AG10803 (cell line): ENCODE measurements at places on chromosomes 2 and 18.

DNA sequence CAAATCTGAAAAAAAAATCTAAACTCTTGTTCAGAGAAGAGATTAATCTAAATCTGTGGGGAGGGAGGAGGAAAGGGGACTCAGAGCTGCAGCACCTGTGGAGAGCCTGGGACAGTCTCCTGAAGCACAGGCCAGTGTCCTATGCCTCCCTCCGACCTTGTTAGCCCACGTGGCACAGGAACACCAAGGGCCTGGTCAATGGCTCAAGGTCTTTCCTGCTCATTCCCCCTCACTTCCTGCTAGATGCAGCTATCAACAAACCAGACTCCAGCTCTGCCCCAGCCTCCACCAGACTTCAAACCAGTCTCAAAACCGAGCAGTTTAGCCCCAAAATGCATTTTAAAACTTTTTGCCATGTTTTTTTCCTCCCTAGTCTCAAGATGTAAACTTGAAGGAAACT is 20.1 kb upstream of the SULT1C3 start:
- DNase-seq = no peak

GRCh38 chr2:16671760-16672159 is 6.1 kb upstream of the CYRIA start:
- no peak for DNase-seq

DNA sequence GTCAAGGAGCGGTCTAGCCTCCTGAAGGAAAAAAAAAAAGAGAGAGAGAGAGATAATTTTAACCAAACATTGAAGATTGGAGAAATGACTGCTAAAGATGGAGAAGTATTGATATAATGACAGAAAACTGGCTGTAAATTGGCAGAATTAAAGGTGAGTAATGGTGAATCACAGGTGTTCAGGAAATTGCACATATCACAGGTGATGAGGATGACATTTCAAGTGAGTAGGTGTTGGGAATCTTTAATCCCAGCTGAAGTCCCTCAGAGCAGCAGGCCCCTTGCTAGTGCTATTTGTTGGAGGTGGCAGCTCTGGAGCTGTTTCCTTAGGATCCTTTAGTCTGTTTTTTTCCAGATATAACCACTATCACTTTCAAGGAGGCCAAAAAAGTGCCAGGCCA is 678.4 kb upstream of the VRK2 start:
- DNase-seq = no peak

DNA sequence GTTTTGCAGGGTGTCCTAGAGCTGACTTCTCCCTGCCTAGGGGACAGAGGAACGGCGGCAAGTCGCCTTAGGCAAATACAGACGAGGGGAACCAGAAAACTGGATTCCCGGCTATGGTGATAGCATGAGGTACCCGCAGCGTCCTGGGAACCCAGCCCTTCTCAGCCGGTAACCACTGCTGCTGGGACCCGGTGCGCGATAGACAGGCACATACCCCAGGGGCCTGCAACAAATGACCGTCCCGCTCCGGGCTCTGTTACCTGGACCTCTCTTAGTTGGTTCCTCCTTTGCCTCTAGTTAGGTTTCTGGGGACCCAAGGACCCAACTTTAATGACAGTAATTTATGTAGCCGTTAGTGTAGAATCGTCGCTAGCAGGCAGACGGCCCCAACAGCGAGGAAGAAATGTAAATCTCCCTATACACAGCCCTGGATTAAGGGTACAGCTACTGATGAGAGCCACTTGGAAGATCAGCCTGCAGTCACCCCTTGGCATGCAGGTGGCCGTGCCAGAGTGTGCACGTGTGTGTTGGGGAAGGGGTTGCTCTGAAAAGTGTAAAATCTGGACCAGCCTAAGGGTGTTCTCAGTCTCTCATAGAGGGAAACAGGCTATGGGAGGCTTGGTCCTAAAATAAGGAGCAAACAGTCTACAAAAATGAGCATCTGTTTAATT is 819 bp upstream of the SERPINE2 start:
- DNase-seq = no peak

GRCh38 chr2:127054996-127055785 is 51.8 kb downstream of the BIN1 start:
- no peak for DNase-seq

DNA sequence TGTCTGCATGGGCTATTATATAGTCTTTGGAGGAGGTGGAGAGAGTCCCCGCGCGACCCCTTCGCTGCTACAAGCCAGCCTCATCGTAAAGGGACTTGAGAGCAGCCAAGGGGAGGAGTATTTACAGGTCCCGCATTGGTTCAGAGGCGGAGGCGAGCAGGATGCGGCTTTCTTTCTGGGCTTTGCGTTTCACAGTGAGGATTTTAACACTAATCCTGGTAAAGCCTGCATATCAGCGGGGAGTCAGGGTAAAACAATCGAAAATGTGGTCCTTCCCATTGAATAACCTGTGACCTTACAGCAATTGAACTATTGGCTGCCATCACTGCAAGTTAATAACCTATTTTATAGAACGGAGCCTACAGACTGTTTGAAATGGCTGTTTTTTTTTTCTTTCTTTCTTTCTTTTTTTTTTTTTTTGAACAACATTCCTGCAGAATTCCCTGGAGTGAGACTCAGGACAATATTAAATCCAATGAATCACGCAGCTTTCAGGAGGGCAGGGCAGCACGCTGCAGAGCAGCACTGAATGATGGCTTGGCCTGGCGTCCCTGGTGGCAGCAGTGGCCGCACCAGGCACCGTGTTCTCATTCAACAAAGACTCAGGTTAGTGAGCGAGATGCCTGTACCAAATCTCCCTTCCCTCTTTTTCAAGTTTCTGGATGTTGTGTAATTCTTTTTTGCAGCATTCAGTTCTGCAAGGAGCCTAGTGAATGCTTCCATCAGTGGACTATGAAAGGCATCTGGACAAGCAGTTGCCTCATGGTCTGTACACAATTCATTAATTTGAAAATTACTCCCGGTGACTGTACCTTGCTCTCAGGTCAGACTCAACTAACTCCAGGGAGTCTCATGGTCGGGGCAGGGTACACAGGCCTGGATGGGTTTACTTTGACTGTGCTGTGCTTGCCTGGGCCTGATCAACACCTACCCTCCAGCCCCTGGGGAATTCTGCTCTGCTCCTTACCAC is 19.8 kb downstream of the SMIM21 start:
- peak; percentile 57 for DNase-seq

- no peak for DNase-seq
These were observed 522.3 kb downstream of the EIPR1 start for GRCh38 chr2:2855297-2855696.

- no peak for DNase-seq
These were observed 463 bp upstream of the ALPP start for GRCh38 chr2:232377841-232378734.

DNA sequence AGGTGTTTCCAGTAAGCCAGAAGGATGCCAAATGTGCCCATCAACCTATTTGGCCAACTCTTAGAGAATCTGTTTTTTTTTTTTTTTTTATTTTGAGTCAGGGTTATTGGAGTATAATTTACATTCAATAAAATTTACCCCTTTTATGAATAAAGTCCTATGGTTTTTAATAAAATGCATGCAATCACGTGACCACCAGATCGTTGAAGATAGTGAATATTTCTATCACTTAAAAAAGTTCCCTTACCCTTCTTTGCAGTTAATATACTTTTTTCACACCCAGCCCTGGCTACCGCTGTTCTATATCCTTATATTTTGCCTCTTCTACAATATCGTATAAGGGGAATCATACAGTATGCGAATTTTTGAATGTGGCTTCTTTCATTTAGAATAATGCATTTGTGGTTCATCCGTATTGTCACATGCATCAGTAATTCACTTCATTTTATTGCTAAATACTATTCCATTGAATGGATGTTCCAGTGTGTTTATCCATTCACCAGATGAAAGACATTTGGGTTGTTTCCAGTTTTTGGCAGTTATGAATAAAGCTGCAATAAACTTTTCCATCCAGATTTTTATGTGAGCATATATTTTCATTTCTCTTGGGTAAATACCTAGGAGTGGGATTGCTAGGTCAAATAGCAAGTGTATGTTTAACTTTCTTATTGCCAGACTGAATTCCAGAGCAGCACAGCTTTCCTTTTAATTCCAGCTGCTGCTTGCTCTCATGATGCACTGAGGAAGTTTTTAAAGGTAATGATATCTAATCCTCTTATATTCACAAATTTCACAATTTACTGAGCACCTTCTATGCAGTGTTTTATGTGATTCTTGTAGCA is 156.3 kb upstream of the NT5C1B start:
- DNase-seq = no peak

- DNase-seq = no peak
These were observed 23.4 kb downstream of the MROH2A start for GRCh38 chr2:233801357-233802131.

GRCh38 chr2:11060376-11061169 is 94.7 kb upstream of the SLC66A3 start:
- no peak for DNase-seq

DNA sequence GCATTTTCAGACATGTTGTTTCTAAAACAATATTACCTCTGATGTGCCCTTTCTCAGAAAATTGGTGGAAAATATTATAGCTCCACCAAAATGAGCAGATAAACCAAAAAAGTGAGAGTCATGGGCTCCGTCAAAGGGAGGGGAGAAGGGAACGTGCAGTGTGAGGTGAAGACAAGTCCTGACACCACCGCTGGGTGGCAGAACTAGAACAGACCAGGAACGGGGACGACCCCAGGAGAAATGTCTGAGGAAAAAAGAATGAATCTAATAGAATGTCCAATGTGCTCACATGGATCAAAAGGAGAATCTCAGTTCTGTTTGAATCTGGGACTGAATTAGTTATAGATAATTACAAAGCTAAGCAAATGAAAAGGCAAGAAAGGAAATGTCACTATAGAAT is 22.6 kb upstream of the BCL2 start:
- DNase-seq = peak; percentile 22

- DNase-seq = no peak
These were observed 413.7 kb upstream of the FSHR start for GRCh38 chr2:49567811-49568600.

GRCh38 chr2:170177950-170178781 is at the start of gene MYO3B:
TSS of gene MYO3B (plus strand) at chr2:170178147. CDS start at chr2:170178288, 141 bp downstream.
- DNase-seq = peak; percentile 80

GRCh38 chr2:186589612-186590349 is at the start of gene ITGAV:
TSS of gene ITGAV (plus strand) at chr2:186590056. CDS start at chr2:186590339, 283 bp downstream.
- peak; percentile 87 for DNase-seq

DNA sequence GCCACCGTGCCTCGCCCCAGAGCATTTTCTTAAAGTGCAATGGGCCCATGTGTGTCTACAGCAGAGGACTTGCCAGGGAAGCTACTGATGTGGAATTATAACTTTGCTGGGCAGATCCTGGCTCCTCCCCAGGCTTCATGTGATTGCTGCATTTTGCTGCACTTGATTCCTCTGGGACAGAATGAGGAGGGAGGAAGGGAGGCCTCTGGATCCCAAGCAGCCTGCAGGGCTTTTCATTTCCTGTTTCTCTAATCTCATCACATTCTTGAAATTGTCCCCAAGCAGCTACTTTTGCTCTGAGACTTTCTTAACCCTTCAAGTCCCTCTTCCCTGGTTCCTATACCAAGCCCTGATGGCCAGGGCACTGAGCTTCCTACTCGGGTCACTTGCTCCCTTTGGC is 134.4 kb upstream of the SEC11C start:
- peak; percentile 88 for DNase-seq

GRCh38 chr2:43210125-43210466 is 16.3 kb downstream of the ZFP36L2 start:
- no peak for DNase-seq

- DNase-seq = no peak
These were observed 797 bp downstream of the NXPH2 start for GRCh38 chr2:138779406-138779780.

- DNase-seq = no peak
These were observed 5.9 kb upstream of the IMPACT start for GRCh38 chr18:24420551-24420950.

DNA sequence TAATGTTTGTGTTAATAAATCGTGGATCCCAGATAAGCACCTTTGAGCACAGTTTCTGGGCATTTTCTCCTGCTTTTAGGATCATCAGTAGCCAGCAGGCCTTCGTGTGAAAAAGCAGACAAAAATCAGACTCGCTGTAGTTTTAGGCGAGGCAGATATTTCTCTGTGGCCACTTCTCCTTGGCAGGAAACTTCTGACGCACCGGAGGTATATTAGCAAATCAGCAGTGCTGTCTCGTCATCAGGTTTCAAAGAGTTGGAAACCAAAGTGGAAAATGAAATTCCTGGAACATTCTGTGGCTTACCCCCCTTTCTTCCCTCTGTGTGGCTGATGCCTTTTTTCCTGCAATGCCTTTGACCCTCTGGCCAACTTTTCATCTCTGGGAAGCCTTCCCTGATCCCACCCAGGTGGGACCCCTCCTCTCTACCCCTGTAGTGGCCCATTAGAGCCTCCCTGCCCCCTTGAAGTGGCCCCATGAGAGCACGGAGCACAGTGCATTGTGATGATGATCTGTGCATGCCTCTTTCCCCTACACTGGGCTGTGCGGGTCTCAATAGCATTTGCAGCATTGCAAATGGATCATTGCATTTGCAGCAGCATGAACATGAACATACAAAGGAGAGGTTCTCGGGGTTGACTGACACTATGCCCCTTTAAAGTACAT is 93.3 kb downstream of the RNF144A start:
- peak; percentile 93 for DNase-seq

GRCh38 chr18:22260208-22260820 is 90.9 kb downstream of the GATA6 start:
- DNase-seq = no peak
